ENCODE measurements at places on chromosomes 1 and 21. TPM values are rescaled to one million over a fixed set of nuclear protein-coding genes. Genes with fewer than 3 reads are reported as not detected.

The DIRAS3 gene
- total RNA-seq = 1.4 TPM

GRCh38 chr1:22527122-22527521 lies 36.2 kb upstream of the EPHA8 start:
- peak; percentile 30 for DNase-seq

DNA sequence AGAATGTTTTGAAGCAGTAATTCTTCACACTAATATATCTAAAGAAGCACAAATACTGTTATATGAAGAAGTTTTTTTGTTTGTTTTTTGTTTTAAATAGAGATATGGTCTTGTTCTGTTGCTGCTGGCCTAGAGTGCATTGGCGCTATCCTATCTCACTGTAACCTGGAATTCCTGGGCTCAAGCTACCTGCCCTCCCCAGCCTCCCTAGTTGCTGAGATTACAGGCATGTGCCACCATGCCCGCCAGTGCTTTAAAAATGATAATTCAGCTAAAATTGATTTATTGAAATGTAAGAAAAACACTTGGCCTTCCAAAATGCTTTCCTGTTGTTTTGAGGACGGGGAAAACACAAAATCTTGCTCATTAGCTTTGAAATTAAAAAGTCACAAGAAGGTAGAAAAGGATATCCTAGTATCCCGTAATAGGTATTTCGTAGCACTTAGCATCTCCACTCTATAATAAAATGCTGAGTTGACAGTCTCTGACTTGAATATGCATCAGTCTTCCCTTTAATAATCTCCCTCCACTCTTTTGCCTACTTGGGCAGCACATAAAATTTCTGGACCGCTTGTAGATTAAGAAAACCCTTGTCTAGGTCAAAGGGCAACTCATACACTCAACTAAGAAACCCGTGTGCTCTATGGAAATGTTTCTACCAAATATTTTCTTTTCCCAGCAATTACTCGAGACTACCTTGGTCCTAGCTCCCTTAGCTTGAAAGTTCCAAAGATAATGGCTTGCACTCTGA lies 1.3 kb downstream of the SCYL3 start:
- DNase-seq = no peak

GRCh38 chr1:213464786-213465460 lies 413.9 kb downstream of the RPS6KC1 start:
- no peak for DNase-seq

Data from suprapubic skin (tissue), 4 donors.